ENCODE measurements at places on chromosomes 16 and 17.
A peak's percentile ranks its signal among the peaks of the same experiment; 100 is the strongest.

DNA sequence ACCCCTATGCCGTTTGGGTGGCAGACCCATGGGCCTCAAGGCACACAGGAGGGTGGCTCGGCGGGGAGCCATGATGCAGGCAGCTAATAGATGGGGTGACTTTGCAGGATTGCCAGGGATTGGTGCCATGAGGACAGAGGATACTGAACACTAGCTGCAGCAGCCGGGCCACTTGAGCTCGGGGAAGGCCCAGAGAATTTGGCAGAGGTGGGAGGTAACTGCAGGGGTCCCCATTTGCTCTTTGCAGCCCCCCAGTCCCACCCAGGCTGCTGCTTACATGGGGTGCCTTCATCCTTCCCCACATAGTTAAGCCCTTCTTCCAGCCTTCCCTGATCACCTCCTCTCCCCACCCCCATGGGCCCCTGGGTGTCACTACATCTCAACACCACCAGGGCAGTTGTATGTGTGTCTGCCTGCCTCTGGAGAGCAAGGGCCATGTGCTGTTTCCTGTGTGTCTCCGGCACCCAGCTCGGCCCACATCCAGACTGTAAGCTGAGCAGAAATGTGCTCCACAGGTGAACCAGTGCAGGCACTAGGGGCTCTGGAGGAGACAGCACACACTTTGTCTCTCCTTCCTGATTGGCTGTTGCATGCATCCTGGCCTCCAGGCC, 52.0 kb downstream of the SREBF1 start:
- no peak overlapping the region for H3K4me3 ChIP-seq
- H3K4me1 ChIP-seq, result peaks cover 18% of the 10 kb centered on the region
- no peaks in the 10 kb centered on the region for H3K27me3 ChIP-seq
- H3K36me3 ChIP-seq, result no peaks in the 10 kb centered on the region
- DNase-seq, result peak; percentile 60
- no peak overlapping the region for H3K27ac ChIP-seq

DNA sequence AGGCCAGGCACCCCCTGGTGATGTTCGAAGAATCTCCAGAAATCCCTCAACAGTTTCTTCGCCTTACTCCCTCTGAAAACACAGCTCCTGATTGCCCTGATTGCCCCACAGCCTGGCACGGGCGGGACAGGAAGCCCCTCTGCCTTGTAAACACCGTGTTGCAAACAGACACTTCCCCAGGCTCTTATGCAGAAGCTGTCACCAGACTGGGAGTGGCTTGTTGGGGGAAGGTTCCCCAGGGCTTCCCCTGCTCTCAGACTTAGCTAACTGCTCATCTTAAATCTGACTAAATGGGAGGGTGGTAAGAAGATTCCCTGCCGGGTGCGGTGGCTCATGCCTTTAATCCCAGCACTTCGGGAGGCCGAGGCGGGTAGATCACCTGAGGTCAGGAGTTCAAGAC, 11.2 kb downstream of the PIK3R5 start:
- H3K27ac ChIP-seq, result peak overlapping the region; percentile 86
- H3K36me3 ChIP-seq, result peaks cover 49% of the 10 kb centered on the region
- H3K27me3 ChIP-seq, result no peaks in the 10 kb centered on the region
- peaks cover 95% of the 10 kb centered on the region for H3K4me1 ChIP-seq

DNA sequence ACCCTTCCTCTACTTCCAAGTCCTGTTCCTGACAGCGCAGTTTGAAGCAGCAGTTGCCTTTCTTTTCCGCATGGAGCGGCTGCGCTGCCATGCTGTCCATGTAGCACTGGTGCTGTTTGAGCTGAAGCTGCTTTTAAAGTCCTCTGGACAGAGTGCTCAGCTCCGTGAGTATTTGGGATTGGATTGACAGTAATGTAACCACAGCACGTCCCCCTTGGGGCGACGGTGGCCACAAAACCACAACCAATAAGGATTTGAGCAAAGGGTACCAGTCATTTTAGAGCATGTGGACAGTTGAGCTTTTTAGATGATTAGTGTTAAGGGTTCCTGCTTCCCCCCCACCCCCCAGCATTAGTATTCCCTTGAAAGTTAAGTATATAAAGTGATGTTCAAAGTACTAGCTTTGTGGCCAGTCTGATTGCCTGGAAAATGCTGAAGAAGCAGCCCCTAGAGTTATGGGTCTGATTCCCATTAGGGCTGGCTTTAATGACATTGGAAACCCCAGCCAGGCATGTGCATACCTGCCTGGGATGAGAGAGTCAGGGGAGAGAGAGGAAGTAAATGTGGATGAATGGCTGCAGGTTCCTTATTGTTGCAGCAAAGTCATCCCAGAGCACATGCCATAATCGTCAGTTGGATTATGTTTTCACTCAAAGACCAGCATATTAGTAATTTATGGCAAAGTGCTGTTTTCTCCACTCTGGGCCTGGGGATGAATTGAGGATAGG, 31.6 kb upstream of the SLC12A3 start:
- H3K36me3 ChIP-seq, result peaks cover 46% of the 10 kb centered on the region
- no peak overlapping the region for H3K4me3 ChIP-seq
- DNase-seq, result no peak
- peaks cover 9% of the 10 kb centered on the region for H3K4me1 ChIP-seq
- peak overlapping the region; percentile 67 for H3K27ac ChIP-seq

DNA sequence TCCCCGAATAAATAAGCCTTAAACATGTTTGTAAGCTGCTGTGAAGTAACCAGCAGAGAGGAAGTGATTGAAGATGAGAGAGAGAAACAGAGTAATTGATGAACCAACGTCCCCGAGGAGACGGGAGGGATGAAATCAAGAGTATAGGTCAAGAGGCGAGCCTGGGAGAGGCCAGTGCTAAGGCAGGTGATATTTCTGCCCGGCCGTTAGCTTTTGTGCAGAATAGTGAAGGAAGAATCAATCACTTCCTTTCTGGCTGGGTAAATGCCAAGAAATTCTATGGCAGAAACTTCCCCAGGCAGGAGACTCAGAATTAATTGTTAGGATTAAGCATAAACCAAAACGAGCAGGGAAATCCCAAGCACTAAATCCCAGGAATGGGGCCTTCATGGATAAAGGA, 273.8 kb downstream of the CDH13 start:
- H3K4me1 ChIP-seq, result no peaks in the 10 kb centered on the region
- no peak overlapping the region for H3K4me3 ChIP-seq
- H3K36me3 ChIP-seq, result no peaks in the 10 kb centered on the region
- H3K27ac ChIP-seq, result no peak overlapping the region
- no peaks in the 10 kb centered on the region for H3K27me3 ChIP-seq

- H3K4me3 ChIP-seq, result no peak overlapping the region
- no peak for DNase-seq
- H3K36me3 ChIP-seq, result peaks cover 36% of the 10 kb centered on the region
Observed at GRCh38 chr17:21001813-21002221, 41.0 kb downstream of the USP22 start.

DNA sequence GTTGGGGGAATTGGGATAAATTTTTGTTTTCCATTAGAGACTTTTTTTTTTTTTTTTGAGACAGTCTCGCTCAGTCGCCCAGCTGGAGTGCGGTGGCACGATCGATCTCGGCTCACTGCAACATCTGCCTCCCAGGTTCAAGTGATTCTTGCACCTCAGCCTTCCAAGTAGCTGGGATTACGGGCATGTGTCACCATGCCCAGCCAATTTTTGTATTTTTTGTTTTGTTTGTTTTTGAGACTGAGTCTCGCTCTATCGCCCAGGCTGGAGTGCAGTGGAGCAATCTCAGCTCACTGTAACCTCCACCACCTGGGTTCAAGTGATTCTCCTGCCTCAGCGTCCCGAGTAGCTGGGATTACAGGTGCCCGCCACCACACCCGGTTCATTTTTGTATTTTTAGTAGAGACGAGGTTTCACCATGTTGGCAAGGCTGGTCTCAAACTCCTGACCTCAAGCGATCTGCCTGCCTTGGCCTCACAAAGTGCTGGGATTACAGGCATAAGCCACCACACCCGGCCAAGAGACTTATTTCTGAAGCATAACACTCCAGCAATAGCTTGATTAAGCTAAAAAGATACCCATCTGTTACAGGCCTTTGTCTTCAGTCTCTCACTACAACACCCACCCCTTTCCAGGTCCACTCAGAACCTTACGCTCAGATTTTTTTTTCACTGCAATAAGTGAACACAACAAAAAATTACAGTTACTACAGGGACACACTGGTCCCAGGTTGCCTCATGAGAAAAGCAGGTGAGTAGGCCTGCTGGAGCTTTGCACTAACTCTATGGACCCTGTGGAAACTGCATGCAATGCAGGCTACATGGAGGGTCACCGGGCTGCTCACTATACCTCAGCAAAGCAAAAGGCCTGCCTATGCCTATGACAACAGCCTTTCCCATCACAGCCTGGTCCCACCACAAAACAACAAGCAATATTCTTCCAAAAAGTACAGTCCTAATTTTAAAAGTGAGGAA, 34.6 kb downstream of the KANSL1 start:
- peaks cover 91% of the 10 kb centered on the region for H3K4me1 ChIP-seq
- peak overlapping the region; percentile 58 for H3K27ac ChIP-seq
- DNase-seq, result no peak
- H3K27me3 ChIP-seq, result no peaks in the 10 kb centered on the region
- no peak overlapping the region for H3K4me3 ChIP-seq

DNA sequence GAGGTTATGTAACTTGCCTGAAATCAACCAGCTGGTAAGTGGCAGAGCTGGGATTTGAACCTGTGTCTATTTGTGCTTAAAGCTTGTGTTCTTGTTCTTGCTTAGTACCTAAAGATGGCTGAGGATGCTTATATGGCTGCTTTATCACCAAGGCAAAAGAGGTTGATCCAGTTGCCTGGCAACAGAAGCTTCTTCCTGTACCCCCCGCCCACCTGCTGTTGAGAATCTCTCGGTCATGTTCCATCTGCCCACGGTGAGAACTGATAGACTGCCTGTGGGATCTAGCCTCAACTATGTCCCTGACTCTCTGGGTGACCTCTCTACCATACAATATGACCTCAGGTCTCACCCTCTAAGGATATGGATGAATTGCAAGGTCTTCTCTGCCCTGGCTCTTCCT, 60.7 kb downstream of the ABCC6 start:
- peak; percentile 20 for DNase-seq
- H3K36me3 ChIP-seq, result no peaks in the 10 kb centered on the region
- H3K27me3 ChIP-seq, result peaks cover 5% of the 10 kb centered on the region
- H3K4me1 ChIP-seq, result peaks cover 2% of the 10 kb centered on the region
- H3K27ac ChIP-seq, result no peak overlapping the region

DNA sequence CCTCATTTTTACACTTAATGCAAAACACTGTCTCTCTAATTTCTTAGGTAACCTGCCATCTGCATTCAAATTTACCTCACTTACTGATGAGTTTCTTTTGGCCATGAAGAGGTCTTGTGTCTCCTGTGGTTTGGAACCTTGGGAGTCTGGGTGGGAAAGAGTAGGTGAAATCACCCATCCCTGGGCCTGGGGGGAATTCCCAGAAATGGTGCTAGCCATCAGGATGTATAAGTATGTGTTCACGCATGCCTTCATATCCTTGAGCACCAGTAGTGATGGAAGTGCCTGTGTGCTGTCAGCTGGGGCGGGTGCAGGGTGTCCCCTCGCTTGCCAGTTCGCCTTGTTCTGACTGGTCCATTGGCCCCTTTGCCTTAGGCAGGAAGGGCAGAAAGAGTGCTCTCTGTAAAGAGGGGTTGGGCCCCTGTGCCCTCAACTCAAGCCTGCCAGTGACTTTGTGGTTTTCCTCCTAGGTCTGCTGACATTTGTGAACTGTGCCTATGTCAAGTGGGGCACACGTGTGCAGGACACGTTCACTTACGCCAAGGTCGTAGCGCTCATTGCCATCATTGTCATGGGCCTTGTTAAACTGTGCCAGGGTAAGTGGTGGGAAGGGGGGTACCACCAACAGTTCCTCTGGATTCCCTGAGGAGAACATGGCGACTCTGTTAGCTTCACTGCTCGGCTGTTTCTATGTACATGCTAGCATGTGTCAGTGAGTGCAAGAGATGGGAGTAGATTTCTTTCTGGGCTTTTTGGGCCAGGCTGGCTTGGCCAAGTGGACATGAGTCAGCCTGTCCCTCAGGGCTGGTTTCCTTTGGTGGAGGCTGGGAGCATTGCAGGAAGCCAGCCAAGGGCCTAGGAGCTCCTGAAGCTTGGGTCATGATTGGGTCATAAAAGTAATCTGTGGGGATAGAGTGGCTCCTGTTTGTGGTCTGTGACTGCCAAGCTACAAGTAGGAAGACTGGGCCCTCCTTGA, 23.2 kb downstream of the SLC7A6OS start:
- H3K36me3 ChIP-seq, result peaks cover 65% of the 10 kb centered on the region
- H3K27ac ChIP-seq, result peak overlapping the region; percentile 96
- peak; percentile 64 for DNase-seq
- no peaks in the 10 kb centered on the region for H3K27me3 ChIP-seq

- H3K27ac ChIP-seq, result no peak overlapping the region
- H3K27me3 ChIP-seq, result peaks cover 14% of the 10 kb centered on the region
- no peak overlapping the region for H3K4me3 ChIP-seq
Observed at GRCh38 chr17:15969463-15969862, 24.5 kb downstream of the ADORA2B start.

GRCh38 chr16:24102209-24102660, 153.9 kb upstream of the CACNG3 start:
- peaks cover 23% of the 10 kb centered on the region for H3K36me3 ChIP-seq
- DNase-seq, result no peak
- H3K27me3 ChIP-seq, result no peaks in the 10 kb centered on the region
- no peak overlapping the region for H3K4me3 ChIP-seq

- DNase-seq, result no peak
- no peak overlapping the region for H3K4me3 ChIP-seq
- H3K27ac ChIP-seq, result no peak overlapping the region
- peaks cover 4% of the 10 kb centered on the region for H3K27me3 ChIP-seq
- H3K36me3 ChIP-seq, result no peaks in the 10 kb centered on the region
Observed at GRCh38 chr17:13646969-13647542, 45.3 kb upstream of the HS3ST3A1 start.

DNA sequence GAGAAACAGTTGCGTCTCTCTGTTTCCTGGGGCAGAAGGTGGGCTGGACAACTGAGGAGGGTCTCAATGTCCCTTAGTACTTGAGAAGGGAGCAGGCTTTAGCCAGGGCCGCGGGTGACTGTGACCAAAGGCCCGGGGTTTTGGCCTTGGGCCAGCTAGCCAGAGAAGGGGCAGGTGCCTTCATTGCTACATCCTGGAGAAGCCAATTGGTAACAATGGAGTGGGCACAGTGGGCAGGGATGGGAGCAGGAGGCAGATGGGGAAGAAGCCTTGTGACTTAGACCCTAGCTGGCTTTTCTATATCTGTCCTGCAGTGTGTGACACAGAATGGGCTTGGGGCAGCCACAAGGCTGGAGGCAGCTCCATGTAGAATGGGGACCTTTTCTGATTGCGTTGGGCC, 46.0 kb downstream of the CLEC16A start:
- peaks cover 43% of the 10 kb centered on the region for H3K36me3 ChIP-seq
- H3K27me3 ChIP-seq, result no peaks in the 10 kb centered on the region
- no peak for DNase-seq

DNA sequence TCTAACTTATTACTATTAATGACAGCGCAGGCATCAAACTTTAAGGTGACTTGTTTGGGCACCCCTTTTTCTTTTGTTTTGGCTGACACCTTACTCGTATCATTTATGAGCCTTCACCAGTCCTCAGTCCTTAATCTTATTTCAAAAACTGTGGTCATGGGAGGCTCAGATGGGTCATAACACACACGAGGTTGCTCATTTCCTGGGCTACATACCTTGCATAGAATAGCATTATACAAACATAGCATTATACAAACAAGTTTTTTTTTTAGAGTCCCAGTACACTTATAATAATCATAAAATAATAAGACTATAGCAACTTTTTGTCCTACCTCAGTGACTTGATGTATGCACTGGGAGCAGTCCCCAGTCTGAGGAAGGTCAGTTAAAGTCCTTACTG, 11.2 kb upstream of the ACSF2 start:
- H3K27me3 ChIP-seq, result peaks cover 5% of the 10 kb centered on the region
- H3K4me1 ChIP-seq, result no peaks in the 10 kb centered on the region
- H3K36me3 ChIP-seq, result no peaks in the 10 kb centered on the region
- no peak overlapping the region for H3K4me3 ChIP-seq
- no peak for DNase-seq
